IMR-90 (cell line): ENCODE measurements at places on chromosomes 3 and 15. TPM values are rescaled to one million over a fixed set of nuclear protein-coding genes. Genes with fewer than 3 reads are reported as not detected.

- no peak overlapping the region for H3K27ac ChIP-seq
- no peak for DNase-seq
- H3K4me1 ChIP-seq, result no peaks in the 10 kb centered on the region
- no peak overlapping the region for H3K4me3 ChIP-seq
- peaks cover 15% of the 10 kb centered on the region for H3K27me3 ChIP-seq
These were observed 19.1 kb downstream of the PAQR9 start for GRCh38 chr3:142944342-142944741.

Gene VWA5B2
- not detected in 2 replicates for total RNA-seq

Gene PTX3
- total RNA-seq, result 96.7 and 97.9 TPM in 2 replicates

- no peak for DNase-seq
- H3K27me3 ChIP-seq, result no peaks in the 10 kb centered on the region
- peak overlapping the region; percentile 69 for H3K4me3 ChIP-seq
- H3K36me3 ChIP-seq, result peaks cover 13% of the 10 kb centered on the region
- peaks cover 2% of the 10 kb centered on the region; the same call in 1 of the 2 replicates for H3K4me1 ChIP-seq
These were observed 942 bp downstream of the ELP6 start for GRCh38 chr3:47512416-47513124.

GRCh38 chr3:150203273-150203672 lies 204.8 kb upstream of the TSC22D2 start:
- no peak for DNase-seq
- H3K4me1 ChIP-seq, result no peaks in the 10 kb centered on the region
- no peak overlapping the region for H3K27ac ChIP-seq
- no peak overlapping the region for H3K4me3 ChIP-seq
- peaks cover 3% of the 10 kb centered on the region; the same call in 1 of the 2 replicates for H3K27me3 ChIP-seq

- H3K4me3 ChIP-seq, result no peak overlapping the region
- no peaks in the 10 kb centered on the region for H3K36me3 ChIP-seq
These were observed 257.9 kb upstream of the ALCAM start for GRCh38 chr3:105108823-105109222.

DNA sequence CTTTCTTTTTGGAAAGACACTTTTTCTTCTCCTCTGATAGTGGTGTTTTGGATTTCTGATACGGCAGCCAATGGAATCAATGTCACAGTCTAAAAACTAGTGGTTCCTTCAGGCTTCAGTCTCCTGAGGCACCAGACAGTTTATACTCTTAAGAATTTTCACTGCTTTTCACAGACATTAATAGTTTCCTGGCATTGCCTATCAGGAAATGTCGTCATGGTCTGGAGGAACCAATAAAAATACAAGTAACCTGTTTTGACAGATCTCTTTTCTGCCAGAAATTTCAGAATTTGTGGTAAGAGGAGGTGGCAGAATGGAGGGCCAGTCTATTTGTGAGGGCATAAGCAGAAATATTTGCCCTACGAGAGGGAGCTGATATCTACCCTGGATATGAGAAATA lies 44.8 kb downstream of the FILIP1L start:
- no peaks in the 10 kb centered on the region for H3K36me3 ChIP-seq
- no peak overlapping the region for H3K4me3 ChIP-seq
- DNase-seq, result no peak
- no peak overlapping the region for H3K27ac ChIP-seq

Gene SNRPA1
- 37.1 and 47.5 TPM in 2 replicates for total RNA-seq

Gene SEMA3F
- total RNA-seq, result 7.3 and 9.2 TPM in 2 replicates

- DNase-seq, result no peak
- H3K36me3 ChIP-seq, result no peaks in the 10 kb centered on the region
- no peaks in the 10 kb centered on the region for H3K4me1 ChIP-seq
- H3K27ac ChIP-seq, result no peak overlapping the region
- H3K4me3 ChIP-seq, result no peak overlapping the region
These were observed 15.9 kb downstream of the CD200R1 start for GRCh38 chr3:112958811-112959560.

GRCh38 chr15:56732135-56732885 lies 999 bp downstream of the ZNF280D start:
- H3K4me3 ChIP-seq, result peak overlapping the region; percentile 87
- peaks cover 3% of the 10 kb centered on the region for H3K4me1 ChIP-seq
- no peaks in the 10 kb centered on the region for H3K27me3 ChIP-seq

Gene GMPS
- total RNA-seq, result 52.5 and 108 TPM in 2 replicates

DNA sequence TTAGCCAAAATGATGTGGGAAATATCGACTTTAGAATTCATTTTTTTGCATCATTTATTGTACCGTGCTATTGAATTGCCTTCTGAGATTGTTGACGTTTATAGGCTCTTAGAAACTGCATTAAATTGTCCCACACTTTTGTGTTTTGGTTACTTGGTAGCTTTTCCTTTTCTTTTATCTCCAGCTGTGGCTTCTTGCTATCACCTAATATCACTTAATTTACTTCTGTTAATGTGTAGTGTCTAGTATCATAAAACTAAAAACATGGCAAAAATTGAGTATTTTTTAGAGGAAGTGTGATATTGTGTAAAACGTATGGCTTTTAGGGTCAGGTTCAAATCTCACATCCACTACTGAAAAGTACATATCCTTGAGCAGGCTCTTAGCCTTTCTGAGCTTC lies 11.2 kb downstream of the TMOD3 start:
- no peak for DNase-seq
- H3K4me3 ChIP-seq, result no peak overlapping the region
- H3K27me3 ChIP-seq, result no peaks in the 10 kb centered on the region
- H3K27ac ChIP-seq, result no peak overlapping the region

Gene ZNF385D
- total RNA-seq, result 0.18 and 0.28 TPM in 2 replicates

DNA sequence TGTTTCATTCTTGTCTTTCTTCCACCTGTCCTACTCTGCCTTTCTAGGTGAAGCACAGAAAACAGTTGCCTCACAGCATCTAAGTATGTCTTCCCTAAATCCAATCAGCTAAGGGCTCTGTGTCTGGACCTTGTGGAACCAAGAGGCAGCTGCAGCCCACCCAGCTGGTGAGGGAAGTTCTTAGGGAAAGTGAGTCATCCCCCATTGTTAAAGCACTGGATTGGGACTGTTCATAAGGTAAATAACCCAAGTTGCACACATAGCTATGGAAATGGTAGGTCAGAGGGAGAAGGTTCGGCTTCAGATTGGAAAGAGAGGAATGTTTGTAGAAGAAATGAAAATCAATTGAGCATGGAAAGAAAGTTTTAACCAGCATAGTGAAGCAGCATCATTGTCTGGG lies 18.0 kb upstream of the ARNT2 start:
- H3K36me3 ChIP-seq, result no peaks in the 10 kb centered on the region
- H3K4me3 ChIP-seq, result no peak overlapping the region
- peaks cover 13% of the 10 kb centered on the region for H3K27me3 ChIP-seq
- no peaks in the 10 kb centered on the region for H3K4me1 ChIP-seq
- DNase-seq, result no peak

GRCh38 chr15:63308491-63308890 lies 31.1 kb downstream of the APH1B start:
- no peak overlapping the region for H3K4me3 ChIP-seq
- peaks cover 2% of the 10 kb centered on the region; the same call in 1 of the 2 replicates for H3K4me1 ChIP-seq
- no peaks in the 10 kb centered on the region for H3K27me3 ChIP-seq
- no peak for DNase-seq

DNA sequence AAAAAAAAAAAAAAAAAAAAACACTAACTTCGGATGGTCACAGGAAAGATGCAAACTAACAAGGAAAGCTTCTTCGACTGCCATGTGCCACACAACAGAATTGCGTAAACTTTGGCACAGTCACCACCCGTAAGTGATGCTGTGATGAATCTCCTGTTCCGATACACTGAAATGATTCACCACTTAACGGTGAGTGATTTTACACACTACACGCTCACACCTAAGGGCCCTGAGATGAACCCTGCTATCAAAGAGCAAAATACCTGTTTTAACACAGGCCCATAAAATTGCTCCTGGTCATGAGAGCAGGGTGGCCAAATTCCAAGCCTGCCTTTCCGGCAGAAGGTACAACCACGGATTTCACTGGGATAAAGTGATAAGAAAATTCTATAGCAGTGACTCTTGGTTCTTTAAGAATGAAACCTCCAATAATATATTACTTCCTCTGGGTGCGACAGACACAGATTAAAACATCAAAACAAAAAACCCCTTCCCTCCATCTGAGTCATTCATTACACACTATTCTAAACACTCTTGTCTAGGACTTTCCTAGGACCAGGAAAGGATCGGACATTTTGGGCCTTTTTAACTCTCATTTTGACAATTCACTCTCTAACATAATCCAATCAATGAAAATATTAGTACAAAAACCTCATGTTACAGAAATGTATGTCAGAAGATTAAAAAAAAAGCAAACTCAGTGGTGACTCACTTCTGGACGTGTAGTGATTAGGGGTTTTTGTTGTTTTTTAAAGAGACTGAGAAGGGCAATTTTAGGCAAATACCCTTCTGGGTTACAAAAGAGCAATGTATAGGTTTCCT lies 28.3 kb downstream of the LRIG1 start:
- H3K36me3 ChIP-seq, result no peaks in the 10 kb centered on the region
- peak overlapping the region; percentile 25 for H3K27ac ChIP-seq
- H3K27me3 ChIP-seq, result no peaks in the 10 kb centered on the region

GRCh38 chr3:5694266-5694665 lies 506.8 kb downstream of the EDEM1 start:
- H3K4me3 ChIP-seq, result no peak overlapping the region
- no peak for DNase-seq
- no peaks in the 10 kb centered on the region for H3K27me3 ChIP-seq
- H3K36me3 ChIP-seq, result no peaks in the 10 kb centered on the region
- H3K4me1 ChIP-seq, result no peaks in the 10 kb centered on the region

DNA sequence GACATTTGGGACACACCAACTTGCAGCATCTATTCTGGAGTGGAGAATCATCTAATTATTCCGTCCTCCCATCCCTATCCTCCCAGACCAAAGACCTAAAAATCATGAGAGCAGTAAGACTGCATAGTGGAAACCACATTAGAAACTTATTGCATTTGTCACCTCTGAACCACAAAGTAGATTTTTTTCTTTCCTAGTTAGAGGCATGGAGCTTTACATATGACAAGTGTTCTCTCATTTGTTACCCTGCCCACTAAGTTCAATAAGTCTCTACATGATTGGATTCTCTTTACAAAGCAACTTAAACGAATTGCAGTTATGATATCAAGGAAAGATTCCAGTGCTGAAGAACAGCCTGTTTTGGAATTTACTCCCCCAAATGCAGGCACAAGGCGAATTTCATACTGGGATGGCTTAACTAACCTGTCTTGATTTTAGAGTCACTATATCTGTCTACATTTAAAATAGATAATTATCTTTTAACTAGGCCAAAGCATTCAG lies 42.3 kb upstream of the LRRFIP2 start:
- H3K27ac ChIP-seq, result no peak overlapping the region
- H3K36me3 ChIP-seq, result no peaks in the 10 kb centered on the region
- no peaks in the 10 kb centered on the region for H3K27me3 ChIP-seq
- H3K4me1 ChIP-seq, result peaks cover 2% of the 10 kb centered on the region; the same call in 1 of the 2 replicates
- no peak for DNase-seq

Gene IMPG2
- total RNA-seq, result 0.18 and 0.28 TPM in 2 replicates

GRCh38 chr15:57445872-57446271 lies 69.6 kb downstream of the CGNL1 start:
- DNase-seq, result peak; percentile 13
- peaks cover 2% of the 10 kb centered on the region; the same call in 1 of the 2 replicates for H3K27me3 ChIP-seq
- H3K36me3 ChIP-seq, result no peaks in the 10 kb centered on the region
- H3K4me3 ChIP-seq, result no peak overlapping the region
- H3K27ac ChIP-seq, result no peak overlapping the region

- no peak overlapping the region for H3K4me3 ChIP-seq
- peaks cover 6% of the 10 kb centered on the region for H3K36me3 ChIP-seq
- no peaks in the 10 kb centered on the region for H3K27me3 ChIP-seq
- H3K4me1 ChIP-seq, result peaks cover 28% of the 10 kb centered on the region
- no peak for DNase-seq
These were observed 32.0 kb downstream of the WWTR1 start for GRCh38 chr3:149625795-149626194.

Gene NMD3
- 95.0 and 103 TPM in 2 replicates for total RNA-seq

GRCh38 chr3:170257145-170257544 lies 34.9 kb downstream of the PRKCI start:
- no peak overlapping the region for H3K4me3 ChIP-seq
- no peaks in the 10 kb centered on the region for H3K4me1 ChIP-seq
- H3K27ac ChIP-seq, result no peak overlapping the region
- H3K36me3 ChIP-seq, result peaks cover 10% of the 10 kb centered on the region
- no peak for DNase-seq
- H3K27me3 ChIP-seq, result no peaks in the 10 kb centered on the region

GRCh38 chr15:42053010-42053409 lies 32.2 kb upstream of the PLA2G4E start:
- no peak overlapping the region for H3K27ac ChIP-seq
- no peak overlapping the region for H3K4me3 ChIP-seq
- H3K27me3 ChIP-seq, result peaks cover 70% of the 10 kb centered on the region
- no peaks in the 10 kb centered on the region for H3K4me1 ChIP-seq
- no peak for DNase-seq
- no peaks in the 10 kb centered on the region for H3K36me3 ChIP-seq
